ENCODE measurements at places on chromosomes 11 and 22.
A peak's percentile ranks its signal among the peaks of the same experiment; 100 is the strongest.

GRCh38 chr11:31114442-31114841, 255.1 kb downstream of the DCDC1 start:
- DNase-seq = no peak

- no peak for DNase-seq
These were observed 258.0 kb downstream of the FAT3 start for GRCh38 chr11:92482492-92483060.

- DNase-seq = no peak
These were observed 679 bp upstream of the SSH3 start for GRCh38 chr11:67302571-67303131.

DNA sequence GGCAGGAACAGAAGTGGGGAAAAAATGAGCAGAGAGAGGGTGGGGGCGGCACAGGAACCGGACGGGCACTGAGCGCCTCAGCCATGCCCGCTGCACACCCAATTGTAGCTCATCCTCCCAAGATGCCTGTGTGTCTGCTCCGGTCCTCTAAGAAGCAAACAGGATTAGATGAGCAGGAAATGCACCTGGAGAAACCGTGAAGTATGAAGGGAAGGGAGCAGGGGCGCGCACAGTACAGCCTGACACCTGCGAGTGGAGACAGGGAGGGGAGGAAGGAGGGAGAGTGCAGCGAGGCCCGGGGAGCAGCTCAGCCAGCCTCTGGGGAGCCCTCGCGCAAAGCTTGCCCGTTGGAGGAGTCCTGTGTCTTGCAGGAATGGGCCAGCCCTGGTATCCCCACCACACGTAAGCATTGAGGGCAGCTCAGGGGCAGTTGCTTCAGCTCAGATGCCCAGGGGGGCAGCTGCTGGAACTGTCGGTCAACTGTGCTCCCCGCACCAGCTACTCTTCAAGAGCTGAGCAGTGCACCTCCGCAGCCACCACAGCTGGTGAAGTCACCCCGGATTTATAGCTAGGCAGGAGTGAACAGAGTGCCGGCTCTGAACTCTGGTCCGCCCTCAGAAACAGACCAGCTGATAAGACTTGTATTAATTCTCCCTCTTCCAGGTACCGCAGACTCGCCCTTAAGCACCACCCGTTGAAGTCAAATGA, 7.0 kb downstream of the DNAJB13 start:
- no peak for DNase-seq

DNA sequence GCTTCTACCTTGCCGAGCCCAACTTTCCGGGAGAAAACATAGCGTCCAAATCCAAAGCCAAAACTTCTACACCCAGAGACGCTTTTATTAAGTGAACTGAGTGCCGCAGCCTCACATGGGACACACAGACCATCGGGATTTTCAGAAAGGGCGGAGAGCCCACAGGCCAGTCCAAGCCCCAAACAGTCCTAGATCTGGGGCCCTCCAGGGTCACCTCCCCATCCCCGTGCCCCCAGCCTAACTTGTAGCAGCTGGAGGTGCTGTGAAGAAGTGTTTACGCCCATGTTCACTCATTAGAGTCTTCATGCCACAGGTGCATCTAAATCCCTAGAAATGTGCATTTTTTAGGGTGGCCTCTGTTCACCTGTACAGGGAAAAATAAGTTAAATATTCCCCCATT, 14.1 kb upstream of the ADORA2A start:
- no peak for DNase-seq

- DNase-seq = no peak
These were observed 68.5 kb upstream of the PITPNB start for GRCh38 chr22:27987557-27987956.

- DNase-seq = no peak
These were observed 26.1 kb upstream of the MUC5B start for GRCh38 chr11:1196516-1197391.

DNA sequence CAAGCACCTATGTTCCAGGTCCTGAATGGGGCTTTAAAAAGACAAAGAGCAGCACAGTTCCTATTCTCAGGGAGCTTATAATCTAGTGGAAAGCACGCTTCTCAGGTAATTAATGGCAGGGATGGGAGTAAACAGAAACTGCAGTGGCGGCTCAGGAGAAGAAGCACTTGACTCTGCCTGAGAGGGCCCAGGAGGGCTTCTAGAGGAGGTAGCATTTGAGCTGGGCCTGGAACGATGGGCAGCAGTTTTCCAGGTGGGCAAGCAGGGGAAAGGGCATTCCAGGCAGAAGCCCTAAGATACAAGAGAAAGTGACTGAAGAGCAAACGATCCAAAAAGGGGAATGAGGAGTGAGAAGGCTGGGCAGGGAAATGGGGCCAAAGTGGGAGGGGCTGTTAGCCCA, 37.1 kb upstream of the CHST1 start:
- no peak for DNase-seq

- DNase-seq = no peak
These were observed 933.5 kb downstream of the BRD1 start for GRCh38 chr22:48894064-48894671.

DNA sequence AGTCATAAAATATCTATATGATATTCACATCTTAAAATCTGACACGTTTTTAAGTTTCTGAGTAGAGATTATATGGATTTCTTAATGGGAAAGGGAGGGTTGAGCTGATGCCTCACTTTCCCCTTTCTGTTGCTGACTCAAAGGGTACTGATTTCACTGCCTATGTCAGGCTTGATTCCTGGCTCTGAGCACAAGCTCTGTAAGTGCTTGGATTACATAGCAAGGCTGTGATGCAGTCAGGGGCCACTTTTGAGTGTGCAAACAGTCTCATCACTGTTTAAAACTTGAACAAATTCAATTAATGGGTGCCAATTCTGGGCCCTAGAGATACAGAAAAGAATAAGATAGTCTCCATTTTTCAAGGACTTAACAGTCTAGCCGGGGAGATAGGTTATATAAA, 14.4 kb downstream of the ATXN10 start:
- DNase-seq = no peak

GRCh38 chr22:35850831-35851230, 133.2 kb downstream of the APOL5 start:
- DNase-seq = no peak

DNA sequence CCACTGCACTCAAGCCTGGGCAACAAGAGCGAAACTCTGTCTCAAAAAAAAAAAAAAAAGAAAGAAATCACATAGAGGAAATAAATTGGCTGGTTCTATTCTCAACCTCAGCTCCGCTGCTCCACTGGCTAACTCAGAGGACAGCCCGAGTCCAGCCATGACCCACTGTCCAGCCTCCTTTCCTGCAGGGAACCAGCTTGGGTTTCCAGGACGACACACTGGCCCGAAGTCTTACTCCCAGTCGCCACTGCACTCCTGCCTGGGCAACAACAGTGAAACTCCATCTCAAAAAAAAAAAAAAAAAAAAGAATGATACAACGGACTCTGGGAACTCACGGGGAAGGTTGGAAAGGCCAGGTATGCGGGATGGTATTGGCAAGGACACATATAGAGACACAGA, 31.5 kb downstream of the APOL3 start:
- no peak for DNase-seq

- peak; percentile 20 for DNase-seq
These were observed 1.3 kb downstream of the FADD start for GRCh38 chr11:70204466-70204799.

DNA sequence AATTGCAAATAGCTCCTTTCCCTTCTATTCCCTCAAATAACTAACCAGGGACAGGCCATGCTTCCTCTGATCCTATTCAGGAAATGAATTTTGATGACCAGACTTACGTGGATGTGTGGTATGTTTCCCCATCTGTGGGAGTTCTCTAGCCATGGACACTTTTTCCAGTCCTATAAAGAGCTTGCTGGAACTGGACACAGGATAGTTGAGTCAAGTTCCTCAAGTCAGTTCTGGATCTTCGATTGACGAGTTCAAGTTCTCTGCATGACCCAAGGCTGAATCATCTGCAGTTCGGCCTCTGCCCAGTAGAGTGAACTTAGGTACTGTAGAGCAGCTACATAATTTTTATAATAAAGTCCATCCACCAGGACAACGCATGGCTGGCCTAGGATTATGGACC, 52.7 kb upstream of the CCND1 start:
- no peak for DNase-seq

DNA sequence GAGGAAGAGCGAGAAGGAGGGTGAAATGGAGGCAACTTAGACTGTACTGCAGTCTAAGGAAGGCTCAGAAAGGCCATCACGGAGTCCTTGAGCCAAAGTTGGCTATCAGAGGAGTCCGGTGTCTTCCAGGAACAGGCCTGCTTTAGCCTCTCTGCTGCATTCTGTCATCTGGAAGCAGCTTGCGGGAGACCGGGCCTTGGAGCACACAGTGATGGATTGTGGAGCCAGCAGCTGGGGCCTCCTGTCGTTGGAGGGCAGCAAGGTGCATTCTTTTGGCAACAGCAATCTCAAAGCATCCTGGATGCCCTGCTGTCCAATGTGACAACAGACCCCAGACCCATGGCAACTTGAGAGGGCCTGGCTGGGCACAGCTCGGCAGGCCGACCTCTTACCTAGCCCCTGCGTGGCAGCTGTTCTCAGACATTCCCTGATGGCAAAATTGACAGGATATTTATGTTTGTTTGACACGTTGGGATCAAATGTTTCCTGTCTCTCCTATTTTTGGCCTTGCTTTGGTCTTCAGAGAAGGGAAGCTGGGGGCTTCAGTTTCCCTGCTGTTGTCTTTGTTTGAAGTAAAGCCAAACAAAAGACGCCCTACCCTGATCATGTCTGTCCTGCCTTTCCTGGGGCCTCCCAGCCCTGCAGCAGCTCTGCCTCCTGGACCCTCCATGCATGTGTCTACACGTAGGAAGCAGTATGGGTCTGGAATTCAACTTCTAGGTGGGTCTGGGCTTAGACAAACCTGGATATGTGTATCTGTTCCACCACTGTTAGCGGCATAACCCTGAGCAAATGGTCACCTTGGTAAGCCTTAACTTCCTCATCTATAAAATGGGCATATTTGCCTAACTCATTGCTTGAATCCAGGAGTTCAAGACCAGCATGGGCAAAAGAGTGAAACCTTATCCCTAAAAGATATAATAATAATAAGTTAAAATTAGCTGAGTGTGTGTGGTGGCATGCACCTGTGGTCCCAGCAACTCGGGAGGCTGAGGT, 43.9 kb upstream of the LMO2 start:
- DNase-seq = no peak

GRCh38 chr11:71244116-71244810, 8.1 kb downstream of the SHANK2 start:
- DNase-seq = no peak

DNA sequence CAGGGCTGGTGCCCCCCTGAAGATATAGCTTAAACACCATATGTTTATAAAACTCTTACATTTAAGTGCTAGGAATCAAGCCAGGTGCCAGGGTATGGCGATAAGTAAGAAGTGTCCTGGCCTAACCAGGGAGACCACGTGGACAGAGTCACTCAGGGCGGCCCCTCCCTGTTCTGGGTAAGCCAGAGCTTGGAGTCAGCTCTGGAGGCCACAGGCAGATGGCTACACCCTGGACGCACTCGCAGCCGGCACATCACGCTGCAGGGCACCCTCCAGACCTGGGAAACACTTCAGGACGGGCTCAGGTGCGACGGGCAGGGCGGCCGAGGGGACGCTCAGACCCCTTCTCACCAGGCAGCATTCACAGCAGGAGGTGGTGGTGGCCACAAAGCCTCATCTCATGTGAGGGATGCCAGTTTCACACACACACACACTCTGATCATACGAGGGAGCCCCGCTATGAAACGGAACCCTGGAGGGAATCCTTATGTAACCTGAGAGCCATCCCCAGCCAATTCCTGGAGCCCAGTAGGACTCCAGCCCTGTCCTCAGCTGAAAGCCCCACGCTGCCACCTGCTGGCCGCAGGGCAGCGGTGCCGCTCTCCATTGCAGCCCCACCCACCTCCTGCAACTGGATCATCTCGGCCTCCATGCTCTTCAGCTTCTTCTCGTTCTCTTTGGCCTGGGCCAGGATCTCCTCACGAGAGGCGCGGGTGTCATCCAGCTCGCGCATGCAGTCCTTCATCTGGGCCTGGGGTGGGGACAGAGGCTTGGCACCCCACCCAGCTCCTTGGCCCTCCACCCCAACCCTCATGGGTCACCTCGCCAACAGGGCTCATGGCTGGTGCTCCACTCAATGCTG, 33.4 kb downstream of the APOL1 start:
- peak; percentile 68 for DNase-seq

DNA sequence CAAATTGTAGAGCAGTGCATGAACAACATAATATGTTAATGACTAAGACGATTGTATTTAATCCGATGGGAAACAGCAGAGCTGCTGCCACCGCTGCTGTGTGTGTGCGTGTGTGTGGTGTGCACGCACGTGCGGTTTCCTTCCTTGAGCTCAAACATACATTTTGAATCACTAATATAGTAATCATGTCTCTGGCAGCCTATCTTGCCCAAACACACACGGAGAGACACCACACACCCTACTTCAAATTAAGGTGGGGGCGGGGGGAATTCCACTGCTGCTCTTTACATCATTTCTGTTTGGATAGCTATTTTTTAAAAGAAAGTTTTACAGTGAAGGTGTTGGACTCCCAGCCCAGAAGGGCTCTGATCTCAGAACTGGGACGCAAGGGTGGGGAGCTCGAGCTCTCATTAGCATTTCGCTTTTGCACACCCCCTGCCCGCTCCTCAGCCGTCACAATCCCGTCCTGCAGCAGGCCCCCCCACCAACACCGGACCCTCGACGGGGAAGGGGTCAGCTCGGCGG, 651 bp upstream of the FAM83F start:
- peak; percentile 63 for DNase-seq

- DNase-seq = no peak
These were observed 51.0 kb downstream of the UBASH3B start for GRCh38 chr11:122706291-122707088.

DNA sequence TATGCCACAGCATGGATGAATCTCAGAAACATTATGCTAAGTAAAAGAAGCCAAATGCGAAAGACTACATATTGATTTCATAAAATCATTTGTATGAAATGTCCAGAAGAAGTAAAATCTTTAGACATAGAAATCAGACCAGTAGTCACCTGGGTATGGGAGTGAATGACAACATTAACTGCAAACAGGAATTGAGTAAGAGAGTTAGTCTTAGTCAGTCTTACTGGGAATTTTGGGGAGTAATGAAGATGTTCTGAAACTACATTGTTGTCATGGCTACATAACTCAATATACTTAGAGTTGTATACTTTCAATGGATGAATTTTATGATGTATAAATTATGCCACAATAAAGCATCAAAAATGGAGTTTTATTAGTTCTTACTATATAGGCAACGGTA, 107.8 kb upstream of the CHORDC1 start:
- DNase-seq = no peak

- no peak for DNase-seq
These were observed 62.1 kb downstream of the SLC25A17 start for GRCh38 chr22:40757071-40757470.

GRCh38 chr22:35069541-35069940, 3.6 kb downstream of the ISX start:
- no peak for DNase-seq

- no peak for DNase-seq
These were observed 19.5 kb downstream of the AMPD3 start for GRCh38 chr11:10474551-10474950.

All from stimulated activated CD4-positive, alpha-beta T cell treated with anti-CD3 and anti-CD28 coated beads, Interleukin-4, amount 100 ng/mL, for 24 hours (primary cell).